Fibroblast of the conjunctiva (primary cell): ENCODE measurements at places on chromosomes 3 and 15.

- DNase-seq: no peak
Measured at GRCh38 chr3:172939651-172940293, 189.2 kb downstream of the ECT2 start.

DNA sequence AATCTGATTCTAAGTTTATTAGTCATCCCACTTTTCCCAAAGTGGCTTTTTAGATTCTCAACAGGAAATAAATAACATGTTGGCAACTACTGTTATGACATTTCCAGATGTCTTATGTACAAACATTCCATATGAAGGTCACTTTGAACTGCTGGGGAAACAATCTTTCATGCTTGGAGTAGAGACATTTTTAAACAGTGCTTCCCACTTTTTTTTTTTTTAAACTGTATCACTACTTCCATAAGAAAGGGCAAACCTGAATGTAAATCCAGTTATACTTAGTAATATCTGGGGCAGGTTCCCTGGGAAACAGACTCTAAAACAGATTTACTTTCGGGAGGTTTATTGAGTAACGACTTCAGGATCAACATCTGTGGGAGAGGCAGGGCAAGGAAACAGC lies 473.8 kb downstream of the TAFA4 start:
- no peak for DNase-seq

DNA sequence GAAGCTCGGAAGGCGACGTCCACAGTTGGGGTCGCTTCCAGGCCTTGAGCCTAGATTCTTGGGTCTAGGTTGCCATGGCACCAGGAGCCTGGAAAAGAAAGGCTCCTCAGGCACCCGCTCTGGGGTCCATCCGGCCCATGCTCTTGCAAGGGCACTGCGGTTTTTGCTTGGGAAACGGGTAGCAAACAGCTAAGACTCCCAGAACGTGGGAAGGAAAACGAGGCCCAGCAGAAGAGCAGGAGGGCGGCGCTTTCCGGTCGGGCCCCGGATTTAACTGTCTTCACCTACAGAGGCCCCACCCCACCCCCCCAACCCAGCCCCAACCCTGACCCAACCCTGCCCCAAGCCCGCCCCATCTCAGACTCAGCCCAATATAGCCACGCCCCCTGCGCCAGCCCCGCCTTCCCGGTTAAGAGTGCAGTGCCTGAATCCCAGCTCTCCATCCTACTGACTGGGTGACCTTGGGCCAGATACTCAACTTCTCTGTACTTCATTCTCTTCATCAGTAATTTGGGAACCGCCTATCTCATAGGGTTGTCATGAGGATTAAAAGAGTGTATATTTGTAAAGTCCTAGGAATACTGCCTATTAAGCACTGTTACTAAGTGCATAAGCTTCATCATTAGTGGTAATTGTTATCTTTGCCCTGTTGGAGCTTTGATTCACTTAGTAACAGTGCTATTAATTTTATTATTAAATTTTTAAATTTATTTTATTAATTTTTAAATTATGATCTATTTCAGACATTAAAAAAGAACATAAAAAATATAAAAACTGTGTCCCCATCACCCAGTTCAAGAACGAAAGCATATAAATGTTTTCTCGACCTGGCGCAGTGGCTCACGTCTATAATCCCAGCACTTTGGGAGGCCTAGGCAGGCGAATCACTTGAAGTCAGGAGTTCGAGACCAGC lies 28.4 kb upstream of the SMAD6 start:
- no peak for DNase-seq

- no peak for DNase-seq
Measured at GRCh38 chr3:84637272-84637671, 321.5 kb upstream of the CADM2 start.

DNA sequence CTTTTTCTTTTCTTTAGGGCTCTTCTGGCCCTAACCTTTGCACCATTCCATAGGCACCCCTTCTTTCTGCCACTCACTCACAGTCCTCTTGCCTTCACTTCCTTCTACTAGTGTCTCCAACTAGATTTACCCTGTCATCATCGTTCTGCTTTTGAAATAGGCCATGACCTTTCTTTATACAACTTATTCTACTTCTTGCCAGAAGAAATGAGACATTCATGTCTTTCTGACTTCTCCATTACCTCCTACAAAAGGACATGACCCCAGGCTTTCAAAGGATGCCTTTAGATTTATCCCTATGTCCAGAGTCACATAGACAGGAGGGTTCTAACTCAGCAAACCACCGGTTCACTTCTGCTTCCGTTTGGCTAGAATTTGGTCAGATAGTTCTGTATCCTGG lies 336.4 kb upstream of the LRRFIP2 start:
- DNase-seq: no peak

- DNase-seq: no peak
Measured at GRCh38 chr3:156899951-156900350, 73.8 kb downstream of the LEKR1 start.

DNA sequence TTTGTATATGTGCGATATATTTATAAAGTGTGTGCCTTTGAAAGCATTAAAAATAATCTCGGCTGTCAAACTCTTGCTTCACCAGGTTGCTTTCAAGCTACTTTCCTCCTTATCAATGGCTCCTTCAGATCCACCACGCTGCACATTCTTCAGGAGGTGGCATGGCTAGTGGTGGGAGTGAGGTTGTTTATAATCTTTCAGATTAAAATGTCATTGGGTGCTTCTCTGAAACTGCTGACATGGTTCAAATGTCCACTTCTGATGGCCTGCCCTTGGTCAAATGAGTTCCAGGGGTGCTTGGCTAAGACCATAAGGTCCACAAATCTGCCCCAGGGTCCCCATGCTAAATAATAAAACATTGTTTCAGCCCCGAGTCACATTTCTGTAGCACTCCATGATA lies 36.7 kb downstream of the ARHGAP31 start:
- no peak for DNase-seq
